SHP77 (cell line): ENCODE measurements at places on chromosomes 11 and 22.

DNA sequence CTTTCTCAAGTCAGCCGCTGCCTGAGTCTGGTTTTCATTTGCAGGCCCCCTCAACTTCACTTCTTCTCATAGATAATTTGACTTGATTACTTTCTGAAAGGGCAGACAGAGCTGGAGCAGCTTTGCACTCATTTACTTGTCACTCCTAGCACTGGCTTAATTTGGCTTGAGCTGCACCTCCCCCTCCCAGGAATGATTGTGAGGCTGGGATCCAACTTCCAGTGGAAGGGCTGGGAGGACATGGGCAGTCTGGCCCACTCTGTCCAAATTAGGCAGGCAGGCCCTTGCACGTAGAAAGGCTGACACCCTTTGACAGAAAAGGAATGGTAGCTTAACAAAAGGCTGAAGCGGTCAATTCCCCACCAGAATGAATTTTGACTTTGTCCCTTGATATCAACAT lies 453.9 kb downstream of the ETS1 start:
- DNase-seq = no peak

- DNase-seq = no peak
Measured at GRCh38 chr11:75777461-75778110, 9.0 kb downstream of the DGAT2 start.

GRCh38 chr11:57622263-57622662 lies 24.8 kb downstream of the SERPING1 start:
- no peak for DNase-seq

DNA sequence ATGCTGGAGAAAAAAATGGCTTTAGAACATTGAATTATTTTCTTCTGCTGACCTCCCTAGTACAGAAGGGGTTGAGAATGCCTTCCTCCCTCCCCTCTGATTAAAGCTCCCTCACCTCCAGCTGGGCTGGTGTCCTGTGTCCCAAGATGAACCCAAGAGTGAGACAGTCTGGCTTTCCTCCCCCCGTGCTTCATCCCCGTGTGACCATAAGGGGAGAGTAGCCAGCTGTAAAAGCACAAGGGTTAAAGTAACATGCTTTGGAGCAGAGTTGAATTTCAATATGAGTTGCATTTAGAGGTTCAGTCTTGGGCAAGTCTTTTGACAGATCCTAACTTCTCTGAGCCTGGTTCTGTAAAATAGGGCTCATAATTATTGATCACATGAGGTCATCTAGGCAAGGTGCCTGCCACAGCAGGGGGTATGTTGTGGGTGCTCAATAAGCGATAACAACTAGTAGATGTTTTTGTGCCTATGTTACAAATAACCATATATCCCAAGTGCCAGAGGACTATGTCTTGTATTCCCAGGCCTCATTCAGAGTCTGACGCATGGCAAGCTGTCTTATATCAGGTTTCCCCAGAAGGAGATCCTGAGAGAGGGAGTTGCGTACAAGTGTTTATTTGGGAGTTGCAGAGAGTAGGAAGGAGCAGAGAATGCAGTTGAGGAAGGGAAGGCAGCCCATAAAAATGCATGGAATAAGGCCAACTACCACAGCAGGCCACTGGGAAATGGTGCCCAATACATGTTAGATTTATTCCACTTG lies 4.1 kb downstream of the PRG2 start:
- DNase-seq = no peak

DNA sequence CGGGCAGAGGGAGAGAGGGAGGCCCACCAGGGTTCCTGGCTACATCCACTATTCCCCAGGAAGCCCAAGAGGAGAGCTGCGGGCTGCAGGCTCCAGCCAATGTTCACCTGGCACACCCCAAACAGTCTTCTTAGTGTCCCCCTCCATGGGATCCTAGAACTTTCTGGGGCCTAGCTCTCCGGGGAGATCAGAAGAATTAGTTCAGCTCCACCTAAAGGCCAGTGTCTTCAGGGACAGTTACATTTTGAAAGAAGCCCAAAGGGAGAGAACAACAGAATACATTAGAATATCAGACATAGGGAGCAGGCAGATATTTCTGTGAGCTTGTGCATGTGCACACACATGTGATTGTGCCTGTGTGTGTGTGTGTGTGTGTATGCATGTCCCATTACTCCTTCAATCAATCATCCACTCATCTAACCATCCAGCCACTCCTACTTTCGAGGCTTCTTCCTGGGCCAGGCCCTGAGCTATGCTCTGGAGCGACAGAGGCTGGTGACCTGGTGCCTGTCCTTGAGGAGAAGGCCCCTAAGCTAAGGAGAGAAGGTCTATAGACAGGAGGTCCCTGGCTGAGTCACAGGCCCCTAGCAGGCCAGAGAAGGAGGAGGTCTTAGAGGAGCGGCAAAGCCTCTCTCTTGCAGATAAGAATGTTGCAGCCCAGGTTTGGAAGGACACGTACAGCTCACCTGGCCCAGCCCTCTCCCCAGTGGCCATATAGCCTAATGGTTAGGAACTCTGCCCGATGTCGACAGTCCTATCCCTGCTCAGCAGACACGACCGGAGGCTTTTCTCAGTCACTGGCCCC lies 165.5 kb downstream of the DSCAML1 start:
- no peak for DNase-seq
